Gastrocnemius medialis (tissue), 4 donors: ENCODE measurements at places on chromosomes 7 and 10. TPM values are rescaled to one million over a fixed set of nuclear protein-coding genes. Genes with fewer than 3 reads are reported as not detected.

DNA sequence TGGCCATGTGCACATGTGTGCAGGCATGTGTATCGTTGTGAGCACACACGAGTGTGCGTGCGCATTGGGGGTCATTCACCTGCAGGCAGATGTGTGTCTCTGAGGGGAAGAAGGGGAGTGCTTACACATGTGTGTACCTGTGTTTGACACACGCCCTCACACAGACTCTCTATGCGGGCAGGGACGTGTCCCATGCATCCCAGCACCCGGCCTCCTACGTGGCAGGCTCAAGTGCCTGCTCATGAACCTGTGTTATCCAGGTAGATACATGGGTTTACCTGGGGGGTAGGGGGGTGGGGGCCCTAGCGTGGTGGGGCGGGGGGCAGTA is 18.6 kb downstream of the KCP start:
- no peak for DNase-seq

DNA sequence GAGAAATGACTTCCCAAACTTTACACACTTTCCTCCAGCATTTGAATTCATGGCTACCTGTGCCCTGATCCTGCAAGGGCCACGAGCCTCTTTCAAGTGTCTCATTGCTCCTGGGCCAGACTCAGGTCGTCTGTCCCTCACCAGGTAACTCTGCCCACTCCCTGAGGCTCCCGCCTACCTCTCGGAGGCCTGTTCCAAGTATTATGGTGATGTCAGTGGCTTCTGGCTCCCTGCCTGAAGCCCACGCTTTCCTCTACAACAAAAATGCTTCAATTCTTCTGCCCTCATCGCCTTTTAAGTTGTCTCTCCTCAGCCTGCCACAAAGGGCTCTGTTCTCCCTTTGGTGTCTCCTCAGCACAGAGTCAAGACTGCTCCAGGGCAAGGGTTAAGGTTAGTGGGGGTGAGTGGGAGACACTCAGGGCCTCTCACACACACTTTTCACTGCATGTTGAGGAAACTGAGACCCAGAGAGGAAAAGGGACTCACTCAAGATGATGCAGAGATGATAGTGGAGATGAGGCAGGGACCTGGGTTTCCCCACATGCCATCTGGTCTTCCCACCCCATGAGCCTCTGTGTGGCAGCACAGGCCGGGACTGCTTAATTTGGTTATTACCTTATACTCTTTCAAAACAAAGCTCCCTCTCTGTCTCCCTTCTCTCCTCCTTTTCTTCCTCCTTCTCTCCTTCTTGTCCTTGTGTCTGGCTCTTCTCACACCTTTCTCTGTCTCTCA is 28.3 kb upstream of the EGR2 start:
- DNase-seq: no peak

DNA sequence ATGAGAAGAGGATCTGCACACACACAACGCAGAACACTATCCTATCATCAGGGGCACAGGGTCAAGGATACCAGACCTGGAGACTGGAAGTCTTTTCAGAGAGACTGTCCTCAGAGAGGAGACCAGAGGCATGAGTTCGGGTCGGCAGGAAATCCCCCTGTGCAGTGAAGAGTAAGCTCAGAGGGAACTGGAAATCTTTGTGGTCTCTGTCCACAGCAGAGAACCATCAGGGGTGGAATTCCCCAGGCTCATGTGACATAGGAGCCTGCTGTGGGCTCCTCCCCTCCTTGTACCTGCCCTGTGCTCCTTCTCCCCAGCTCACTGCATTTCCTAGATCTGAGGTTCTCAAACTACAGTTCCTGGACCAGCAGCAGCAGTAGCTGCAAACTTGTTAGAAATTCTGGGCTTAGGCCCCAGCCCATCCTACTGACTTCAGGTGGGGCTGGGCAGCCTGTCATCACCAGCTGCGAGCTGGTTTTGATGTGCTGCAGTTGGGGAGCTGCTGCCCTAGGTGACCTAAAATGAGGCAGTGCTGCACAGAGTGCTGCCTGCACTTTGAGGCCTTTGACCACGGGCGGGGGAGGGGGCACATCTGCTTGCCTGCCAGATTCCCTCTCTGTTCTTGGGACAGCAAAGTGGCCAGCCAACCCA is 2.4 kb downstream of the ZMIZ2 start:
- no peak for DNase-seq

DNA sequence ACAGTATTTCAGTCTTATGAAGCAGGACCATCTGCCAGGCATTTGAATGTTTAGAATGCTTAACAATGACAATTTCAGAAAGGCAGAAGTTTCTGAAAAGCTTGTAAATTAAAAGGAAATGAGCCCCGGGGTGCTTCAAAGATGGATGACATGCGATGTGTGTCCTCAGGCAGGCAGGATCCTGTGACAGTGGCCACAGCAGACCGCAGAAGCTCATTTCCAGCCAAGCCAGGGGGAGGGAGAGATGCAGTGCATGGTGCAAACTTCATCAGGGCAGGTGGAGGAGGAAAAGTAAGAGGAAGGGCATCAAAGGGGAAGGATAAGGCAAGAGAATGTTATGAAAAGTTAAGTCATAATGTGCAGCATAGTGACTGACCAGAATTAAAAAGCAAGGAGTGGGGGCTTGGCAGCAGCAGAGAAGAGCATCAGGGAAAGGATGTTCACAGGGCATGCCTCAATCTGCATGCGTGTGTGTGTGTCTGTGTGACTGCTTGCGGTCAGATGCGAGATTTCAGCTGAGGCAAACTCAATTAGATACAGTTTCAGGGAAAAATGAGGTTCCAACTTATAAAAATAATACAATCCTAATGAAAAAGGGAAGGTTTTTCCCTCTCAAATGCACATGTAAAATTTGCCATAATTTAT is 173.7 kb downstream of the COBL start:
- DNase-seq: no peak

GRCh38 chr10:59536167-59537014 is 173.3 kb downstream of the SLC16A9 start:
- no peak for DNase-seq

DNA sequence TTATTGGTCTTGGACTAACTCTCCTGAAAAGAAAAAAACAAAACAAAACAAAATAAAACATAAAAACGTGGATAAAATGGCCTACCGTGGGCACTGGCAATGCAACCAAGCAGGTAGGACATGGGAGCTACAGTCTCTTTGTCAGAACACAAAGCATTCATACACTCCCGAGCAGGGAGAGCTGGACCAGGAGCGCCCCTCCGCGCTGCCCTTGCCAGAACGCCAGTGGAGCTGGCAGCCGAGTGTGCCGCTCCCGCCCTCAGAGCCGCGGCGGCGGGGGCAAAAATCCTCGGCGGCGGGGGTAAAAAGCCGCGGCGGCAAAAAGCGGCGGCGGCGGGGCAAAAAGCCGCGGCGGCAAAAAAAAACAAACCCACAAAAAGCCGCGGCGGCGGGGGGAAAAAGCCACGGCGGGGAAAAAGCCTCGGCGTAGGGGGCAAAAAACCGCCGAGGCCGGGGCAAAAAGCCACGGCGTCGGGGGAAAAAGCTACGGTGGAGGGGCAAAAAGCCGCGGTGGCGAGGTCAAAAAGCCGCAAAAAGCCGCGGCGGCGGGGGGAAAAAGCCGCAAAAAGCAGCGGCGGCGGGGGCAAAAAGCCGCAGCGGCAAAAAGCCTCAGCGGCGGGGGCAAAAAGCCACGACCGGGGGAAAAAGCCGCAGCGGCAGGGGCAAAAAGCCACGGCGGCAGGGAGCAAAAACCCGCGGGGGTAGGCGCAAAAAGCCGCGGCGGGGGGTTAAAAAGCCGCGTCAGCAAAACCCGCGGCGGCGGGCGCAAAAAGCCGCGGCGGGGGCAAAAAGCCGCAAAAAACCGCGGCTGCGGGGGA is 418.1 kb downstream of the ZNF716 start:
- DNase-seq: no peak

DNA sequence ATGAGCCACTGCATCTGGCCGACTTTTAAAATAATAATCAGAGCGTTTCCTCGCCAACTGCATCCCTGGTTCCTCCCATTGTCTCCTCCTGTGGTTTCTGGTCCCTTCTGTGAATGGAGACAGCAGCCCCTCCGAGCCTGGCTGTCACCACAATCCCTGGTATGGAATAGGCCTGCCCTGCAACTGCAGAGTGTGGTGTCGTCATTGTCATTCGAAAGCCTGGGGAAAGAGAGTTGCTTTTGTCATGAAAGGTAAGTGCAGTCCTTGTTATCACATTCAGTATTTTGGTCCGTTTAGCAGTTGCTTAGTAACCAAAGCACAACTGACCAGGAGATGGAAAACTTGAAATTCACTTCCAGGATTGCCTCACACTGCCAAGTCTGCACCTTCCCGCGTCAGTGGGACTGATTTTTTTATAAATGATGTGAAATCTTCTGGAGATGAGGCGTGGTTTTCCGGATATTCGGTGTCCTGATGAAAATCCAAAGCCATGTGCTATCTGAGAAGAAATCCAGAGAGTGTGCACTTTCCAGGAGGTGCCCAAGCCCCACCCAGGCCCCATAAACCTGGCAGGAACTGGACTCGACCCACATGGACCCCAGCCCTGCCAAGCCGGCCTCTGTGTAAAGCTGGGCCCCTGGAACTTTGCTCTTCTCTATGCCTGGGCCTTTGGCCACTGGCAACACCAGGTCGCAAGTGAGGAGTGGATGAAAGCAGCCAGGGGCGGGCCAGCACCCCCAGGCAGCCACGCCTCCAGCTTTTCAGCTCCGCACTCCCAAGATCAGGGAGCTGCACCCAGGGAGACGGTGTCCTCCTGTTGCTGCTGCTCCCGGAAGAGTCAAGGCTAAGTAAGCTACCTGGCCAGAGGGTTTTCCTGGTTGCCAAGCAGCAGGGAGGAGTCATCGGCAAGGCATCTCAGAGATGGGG is 133.7 kb upstream of the SH2B2 start:
- DNase-seq: no peak

- no peak for DNase-seq
Observed at GRCh38 chr7:118232837-118233236, 8.3 kb downstream of the ANKRD7 start.

GRCh38 chr10:61139592-61139953 is 195.6 kb upstream of the RHOBTB1 start:
- DNase-seq: no peak

The WNT8B gene
- total RNA-seq: not detected

The ZMYND11 gene
- 58.3 TPM for total RNA-seq

The IQUB gene
- not detected for total RNA-seq
